PC-3 (cell line): ENCODE measurements at places on chromosomes 1 and 21. TPM values are rescaled to one million over a fixed set of nuclear protein-coding genes. Genes with fewer than 3 reads are reported as not detected.
A peak's percentile ranks its signal among the peaks of the same experiment; 100 is the strongest.

DNA sequence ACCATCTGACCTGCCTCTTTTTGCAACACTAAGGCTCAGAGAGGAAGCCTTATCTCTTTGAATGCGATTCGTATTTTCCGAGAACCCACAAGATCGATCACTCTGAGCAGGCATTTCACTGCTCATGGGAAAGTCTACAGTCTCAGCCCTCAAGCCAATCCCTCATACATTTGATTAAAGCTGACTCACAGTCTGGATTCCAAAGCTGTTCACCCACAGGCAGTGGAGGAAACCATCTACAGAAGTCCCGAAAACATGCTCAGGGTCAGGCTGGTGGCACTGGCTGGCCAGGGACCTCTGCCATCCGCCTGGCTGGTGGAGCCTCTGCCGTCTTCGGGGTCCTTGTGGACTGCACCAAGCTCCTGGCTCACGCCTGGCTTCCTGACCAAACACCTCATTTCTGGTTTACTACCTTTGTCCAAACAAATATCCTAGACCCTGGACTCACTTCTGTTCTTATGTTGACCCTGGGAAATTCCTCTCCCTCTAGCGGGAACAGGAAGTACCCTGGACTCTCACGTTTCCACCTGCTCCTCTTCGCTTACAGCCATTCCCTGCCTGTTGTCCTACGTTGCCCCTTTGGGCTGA, 650.0 kb downstream of the SMYD3 start:
- H3K36me3 ChIP-seq = no peaks in the 10 kb centered on the region; the same call in 1 of the 2 replicates
- H3K27ac ChIP-seq = peak overlapping the region; percentile 75
- H3K27me3 ChIP-seq = no peaks in the 10 kb centered on the region

DNA sequence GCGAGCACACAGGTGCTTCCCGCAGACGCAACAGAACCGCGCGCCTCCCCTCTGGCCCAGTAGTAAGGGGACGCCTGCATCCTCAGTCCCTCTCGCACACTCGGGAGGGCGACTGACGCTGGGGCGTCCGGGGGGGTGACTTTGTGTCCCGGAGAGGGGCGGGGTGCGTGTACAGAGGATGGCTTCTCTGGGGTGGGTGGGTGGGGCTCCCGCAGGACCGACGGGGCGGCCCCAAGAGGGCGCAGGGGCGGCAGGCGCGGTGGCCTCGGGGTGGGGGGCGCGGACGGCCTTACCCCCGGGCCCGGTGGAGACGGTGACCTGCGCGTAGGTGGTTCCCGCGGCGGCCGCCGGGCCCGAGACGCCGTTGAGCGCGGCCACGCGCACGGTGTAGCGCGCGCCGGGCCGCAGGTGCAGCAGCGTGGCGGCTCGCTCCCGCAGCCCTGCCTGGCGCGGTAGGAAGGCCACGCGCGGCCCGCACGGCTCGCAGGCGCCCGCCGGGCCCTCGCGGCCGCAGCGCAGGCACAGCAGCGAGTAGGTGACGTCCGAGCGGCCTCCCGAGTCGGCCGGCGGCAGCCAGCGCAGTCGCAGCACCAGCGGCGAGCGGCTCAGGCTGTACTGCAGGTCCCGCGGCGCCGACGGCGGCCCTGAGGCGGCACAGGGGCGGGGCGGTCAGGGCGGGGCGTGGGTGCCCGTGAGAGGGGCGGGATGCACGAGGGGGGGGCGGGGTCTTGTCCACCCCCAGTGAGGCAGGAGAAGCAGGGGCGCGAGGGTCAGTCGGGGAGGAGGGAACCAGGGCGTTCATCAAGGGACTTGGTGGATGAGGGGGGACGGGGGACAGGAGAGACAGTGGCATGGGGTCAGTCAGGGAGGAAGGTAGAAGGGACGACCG, 12.1 kb downstream of the EPHA10 start:
- no peak overlapping the region for H3K27ac ChIP-seq
- H3K4me1 ChIP-seq = peaks cover 5% of the 10 kb centered on the region; the same call in 1 of the 2 replicates
- peak; percentile 35 for DNase-seq

DNA sequence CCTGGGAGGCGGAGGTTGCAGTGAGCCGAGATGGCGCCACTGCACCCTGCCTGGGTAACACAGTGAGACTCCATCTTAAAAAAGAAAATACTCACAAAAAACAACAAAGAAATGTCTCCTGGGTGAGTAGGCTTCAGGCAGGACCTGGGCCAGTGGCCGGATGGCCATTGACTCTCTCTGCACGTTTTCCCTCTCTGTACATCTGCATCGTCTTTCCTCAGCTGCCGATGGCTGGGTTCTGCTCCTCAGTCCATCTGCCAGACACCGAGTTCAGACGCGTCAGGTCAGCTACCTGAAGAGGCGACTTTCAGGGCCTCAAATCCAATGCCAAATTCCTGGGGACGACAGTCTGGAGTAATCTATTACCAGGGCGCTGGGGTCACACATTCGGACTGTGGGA, 199.3 kb downstream of the CAMTA1 start:
- DNase-seq = no peak
- H3K4me1 ChIP-seq = no peaks in the 10 kb centered on the region
- no peak overlapping the region for H3K27ac ChIP-seq
- no peaks in the 10 kb centered on the region for H3K36me3 ChIP-seq
- H3K27me3 ChIP-seq = peaks cover 37% of the 10 kb centered on the region
- H3K4me3 ChIP-seq = no peak overlapping the region

DNA sequence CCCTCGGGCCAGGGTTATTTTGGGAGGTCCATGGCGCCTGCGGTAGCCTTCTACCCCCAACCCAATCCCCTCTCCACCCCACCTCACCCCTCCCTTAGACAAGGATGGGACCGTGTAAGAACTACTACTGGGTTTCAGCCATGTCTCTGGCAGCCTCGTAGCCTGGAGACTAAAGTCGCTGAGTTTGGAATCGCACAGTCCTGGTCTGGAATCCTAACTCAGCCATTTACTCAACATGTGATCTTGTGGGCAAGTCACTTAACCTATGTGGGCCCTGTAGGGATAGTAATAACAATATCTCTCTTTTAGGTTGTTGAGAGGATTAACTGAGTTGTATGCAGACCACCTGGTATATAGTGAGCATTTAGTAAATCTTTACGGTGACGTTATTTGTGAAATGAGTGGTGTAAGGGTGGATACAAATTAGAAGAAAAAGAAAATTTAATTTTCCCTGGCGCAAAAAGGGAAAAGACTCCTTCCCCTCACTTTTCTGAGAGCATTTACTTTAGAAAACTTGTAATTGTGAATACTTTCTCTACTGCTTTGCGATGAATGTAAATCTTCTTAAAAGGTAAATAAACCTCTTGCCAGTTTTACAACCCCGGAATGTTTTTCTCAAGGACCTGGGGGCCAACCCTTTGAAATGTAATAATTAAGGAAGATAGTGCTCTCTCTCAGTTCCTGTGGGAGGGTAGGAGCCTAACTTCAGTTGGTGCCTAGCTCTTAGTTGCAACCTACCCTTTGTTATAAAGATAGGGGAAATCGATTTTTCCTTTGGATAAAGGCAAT, 615 bp upstream of the MRPS15 start:
- no peak for DNase-seq
- H3K27me3 ChIP-seq = no peaks in the 10 kb centered on the region
- peak overlapping the region; percentile 99 for H3K4me3 ChIP-seq
- peaks cover 23% of the 10 kb centered on the region; the same call in 1 of the 2 replicates for H3K36me3 ChIP-seq

- no peaks in the 10 kb centered on the region for H3K4me1 ChIP-seq
- H3K27me3 ChIP-seq = no peaks in the 10 kb centered on the region
- DNase-seq = no peak
- no peak overlapping the region for H3K4me3 ChIP-seq
- H3K36me3 ChIP-seq = peaks cover 23% of the 10 kb centered on the region
Observed at GRCh38 chr1:38848071-38848470, 11.5 kb downstream of the RRAGC start.

The ZNF695 gene
- total RNA-seq = 14.7 and 15.8 TPM in 2 replicates

The KRTAP7-1 gene
- not detected in 2 replicates for total RNA-seq

The PLXNA2 gene
- total RNA-seq = 15.8 and 16.2 TPM in 2 replicates

The EXO1 gene
- 41.3 and 53.6 TPM in 2 replicates for total RNA-seq

The VHLL gene
- total RNA-seq = 1.1 TPM in 1 of 2 replicates, not detected in the other

The C1orf226 gene
- 2.6 and 4.3 TPM in 2 replicates for total RNA-seq
